ENCODE measurements at places on chromosomes 1 and 21. TPM values are rescaled to one million over a fixed set of nuclear protein-coding genes. Genes with fewer than 3 reads are reported as not detected.

The DCST2 gene
- 1.3 TPM for total RNA-seq

The KPRP gene
- not detected for total RNA-seq

The TNFSF4 gene
- total RNA-seq: 0.57 TPM

The FAM72D gene
- total RNA-seq: 6.2 TPM

GRCh38 chr21:44726826-44727225, 15.5 kb upstream of the TSPEAR start:
- H3K27ac ChIP-seq: no peak overlapping the region
- peaks cover 20% of the 10 kb centered on the region for H3K27me3 ChIP-seq
- no peak overlapping the region for H3K4me3 ChIP-seq
- DNase-seq: no peak

- H3K4me1 ChIP-seq: peaks cover 8% of the 10 kb centered on the region
- no peak overlapping the region for H3K4me3 ChIP-seq
- H3K36me3 ChIP-seq: peaks cover 4% of the 10 kb centered on the region
- no peak overlapping the region for H3K27ac ChIP-seq
These were observed 69.1 kb downstream of the DIP2A start for GRCh38 chr21:46527801-46528200.

GRCh38 chr1:198179556-198179981, 22.8 kb downstream of the NEK7 start:
- H3K36me3 ChIP-seq: no peaks in the 10 kb centered on the region
- H3K4me1 ChIP-seq: no peaks in the 10 kb centered on the region
- H3K27ac ChIP-seq: no peak overlapping the region
- H3K27me3 ChIP-seq: no peaks in the 10 kb centered on the region
- H3K4me3 ChIP-seq: no peak overlapping the region
- DNase-seq: no peak

DNA sequence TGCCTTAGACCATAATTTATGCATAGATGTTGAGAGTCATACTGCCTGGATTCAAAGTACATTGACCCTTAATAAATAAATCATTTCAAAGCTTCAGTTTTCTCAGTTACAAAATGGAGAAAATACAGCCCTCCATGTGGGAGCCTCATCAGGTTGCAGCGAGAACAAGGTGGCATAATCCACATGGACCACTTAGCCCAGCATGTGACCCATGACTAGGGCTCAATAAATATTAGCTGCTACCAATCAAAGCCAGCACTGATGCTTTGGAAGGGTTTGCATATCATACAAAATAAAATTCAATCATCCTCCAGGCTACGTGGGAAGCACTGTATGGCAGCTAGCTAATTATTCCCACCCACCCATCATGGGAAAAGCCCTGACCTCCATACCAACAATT, 33.5 kb upstream of the RGS7 start:
- H3K36me3 ChIP-seq: no peaks in the 10 kb centered on the region
- no peak for DNase-seq
- no peak overlapping the region for H3K27ac ChIP-seq
- no peaks in the 10 kb centered on the region for H3K4me1 ChIP-seq

The GBP3 gene
- total RNA-seq: not detected

The PDE9A gene
- 40.7 TPM for total RNA-seq

The GJA4 gene
- total RNA-seq: 22.3 TPM

The ADAMTS4 gene
- 4.8 TPM for total RNA-seq

The C1orf74 gene
- 3.2 TPM for total RNA-seq

DNA sequence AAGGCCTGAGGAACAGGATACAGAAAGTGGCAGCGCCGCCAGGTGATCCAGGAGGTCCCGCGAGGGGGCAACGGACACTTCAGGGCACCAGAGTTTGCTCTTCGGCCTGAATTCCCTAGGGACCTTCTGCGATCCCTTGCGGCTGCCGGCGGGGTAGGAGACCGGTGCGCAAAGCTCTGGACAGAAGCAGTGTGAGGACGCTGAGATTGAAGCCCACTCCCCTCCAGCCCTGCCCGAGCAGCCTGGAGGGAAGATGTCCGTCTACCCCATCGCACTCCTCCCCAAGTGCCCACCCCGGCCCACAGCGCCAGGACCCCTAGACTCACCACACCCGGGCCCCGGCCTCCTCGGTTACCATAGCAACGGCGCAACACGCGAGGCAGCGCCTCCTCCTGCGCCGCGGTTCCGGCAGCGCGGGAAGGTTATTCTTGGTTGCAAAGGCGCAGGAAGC, at the start of gene ANKRD45:
TSS of gene ANKRD45 (minus strand) at position 361 of the 451 bp plus-strand sequence. CDS start 10,433 bp downstream, outside the sequence.
- H3K4me3 ChIP-seq: peak within 1 kb of the TSS; percentile 77
- H3K27ac ChIP-seq: peak within 1 kb of the TSS; percentile 69
- H3K4me1 ChIP-seq: peaks cover 11% of the 10 kb centered on the region
- no peaks in the 10 kb centered on the region for H3K27me3 ChIP-seq
- H3K36me3 ChIP-seq: no peaks in the 10 kb centered on the region
- peak; percentile 54 for DNase-seq

- H3K36me3 ChIP-seq: no peaks in the 10 kb centered on the region
- peaks cover 4% of the 10 kb centered on the region for H3K4me1 ChIP-seq
- no peak overlapping the region for H3K27ac ChIP-seq
- no peaks in the 10 kb centered on the region for H3K27me3 ChIP-seq
These were observed 181.8 kb upstream of the ADGRL4 start for GRCh38 chr1:79188337-79188736.

GRCh38 chr1:244836584-244836983, 1.1 kb downstream of the COX20 start:
- peak overlapping the region; percentile 96 for H3K27ac ChIP-seq
- H3K4me3 ChIP-seq: peak overlapping the region; percentile 96
- H3K27me3 ChIP-seq: peaks cover 13% of the 10 kb centered on the region
- DNase-seq: no peak
- peaks cover 17% of the 10 kb centered on the region for H3K36me3 ChIP-seq

GRCh38 chr1:224170748-224171478, 12.1 kb upstream of the DEGS1 start:
- no peaks in the 10 kb centered on the region for H3K36me3 ChIP-seq
- peaks cover 8% of the 10 kb centered on the region for H3K4me1 ChIP-seq
- no peak overlapping the region for H3K4me3 ChIP-seq
- H3K27ac ChIP-seq: no peak overlapping the region
- DNase-seq: no peak

GRCh38 chr1:101112051-101112780, 86.6 kb upstream of the DPH5 start:
- H3K27ac ChIP-seq: peak overlapping the region; percentile 6
- no peak overlapping the region for H3K4me3 ChIP-seq
- no peak for DNase-seq
- no peaks in the 10 kb centered on the region for H3K27me3 ChIP-seq
- H3K4me1 ChIP-seq: no peaks in the 10 kb centered on the region

The VCAM1 gene
- total RNA-seq: 8.7 TPM
